Lung (tissue), 17 donors: ENCODE measurements at places on chromosomes 11 and 22.

- DNase-seq, result no peak
These were observed 5.3 kb downstream of the CABP2 start for GRCh38 chr11:67517784-67518552.

DNA sequence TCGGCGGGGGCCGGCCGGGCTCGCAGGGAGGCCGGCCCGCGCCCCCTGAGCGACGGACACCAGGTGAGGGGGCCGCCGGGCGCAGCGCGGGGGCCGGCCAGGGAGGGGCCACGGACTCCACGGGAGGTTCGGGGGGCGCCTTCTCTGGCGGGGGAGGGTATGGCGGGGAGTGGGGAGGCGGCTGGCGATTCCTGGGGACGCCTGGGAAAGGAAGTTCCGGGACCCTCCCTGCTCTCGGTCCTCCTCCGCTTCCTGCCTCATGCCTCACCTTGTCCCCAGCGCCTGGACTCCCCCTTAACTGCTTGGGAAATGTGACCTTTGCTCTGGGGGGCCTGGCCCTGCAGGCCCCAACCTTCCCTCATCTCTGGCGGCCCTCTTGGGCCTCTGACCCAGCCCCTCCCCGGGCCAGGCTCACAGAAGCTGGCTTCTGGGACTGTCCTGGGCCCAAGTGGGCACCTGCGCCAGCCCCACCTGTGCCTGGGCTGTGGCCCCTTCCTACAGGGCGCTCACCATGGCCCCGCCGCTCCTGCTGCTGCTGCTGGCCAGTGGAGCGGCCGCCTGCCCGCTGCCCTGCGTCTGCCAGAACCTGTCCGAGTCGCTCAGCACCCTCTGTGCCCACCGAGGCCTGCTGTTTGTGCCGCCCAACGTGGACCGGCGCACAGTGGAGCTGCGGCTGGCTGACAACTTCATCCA is 516 bp downstream of the LRFN4 start:
- no peak for DNase-seq

- DNase-seq, result no peak
These were observed 16.4 kb downstream of the CSNK2A3 start for GRCh38 chr11:11336664-11337063.

- DNase-seq, result no peak
These were observed 742 bp upstream of the BBOX1 start for GRCh38 chr11:27039873-27040272.

DNA sequence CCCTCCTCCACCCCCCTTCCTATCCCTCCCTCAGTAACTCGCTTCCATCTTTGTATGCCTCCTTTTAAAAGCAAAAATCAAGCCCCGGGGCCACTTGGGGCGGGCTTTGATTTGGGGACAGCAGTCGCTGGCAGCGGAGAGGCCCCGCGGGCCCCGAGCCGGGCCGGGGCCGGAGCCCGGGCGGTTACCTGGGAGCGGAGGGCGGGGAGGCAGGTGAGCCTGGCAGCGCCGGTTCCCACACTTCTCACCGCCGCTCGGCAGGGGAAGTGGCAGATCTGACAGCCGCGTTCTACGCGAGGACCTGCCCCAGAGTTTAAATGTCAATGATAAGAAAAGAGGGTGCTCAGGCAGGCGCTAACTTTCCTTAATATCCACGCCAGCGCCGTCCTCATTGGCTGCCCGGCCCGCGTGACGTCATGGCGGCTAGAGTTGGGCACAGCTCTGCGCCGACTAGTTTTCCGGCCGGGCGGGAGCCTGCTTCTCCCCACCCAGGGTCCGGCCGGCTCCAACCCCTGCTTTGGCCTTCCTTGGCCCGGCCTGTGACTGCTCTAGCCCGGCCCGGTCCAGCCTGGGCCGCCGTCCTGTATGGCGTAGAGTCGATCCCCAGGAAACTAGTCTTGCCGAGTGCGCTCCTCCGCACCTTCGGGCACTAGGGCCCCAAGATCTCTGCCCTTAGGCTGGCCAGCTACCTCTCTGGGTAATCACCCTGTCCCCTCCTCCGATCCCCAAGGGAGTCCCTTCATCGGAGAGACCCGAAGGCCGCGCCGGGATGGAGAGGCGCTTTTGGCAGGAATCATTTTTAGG is 6.7 kb upstream of the PAX6 start:
- peak; percentile 29 for DNase-seq

DNA sequence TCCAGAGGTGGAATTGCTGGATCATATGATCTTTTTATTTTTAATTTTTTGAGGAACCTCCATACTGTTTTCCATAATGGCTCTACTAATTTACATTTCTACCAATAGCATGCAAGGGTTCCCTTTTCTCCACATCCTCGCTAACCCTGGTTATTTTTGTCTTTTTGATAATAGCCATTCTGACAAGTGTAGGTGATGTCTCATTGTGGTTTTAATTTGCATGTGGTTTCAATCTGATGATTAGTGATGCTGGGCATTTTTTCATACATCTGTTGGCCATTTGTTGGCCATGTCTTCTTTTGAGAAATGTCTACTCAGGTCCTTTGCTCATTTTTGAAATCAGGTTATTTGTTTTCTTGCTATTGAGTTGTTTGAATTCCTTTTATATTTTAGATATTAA is 15.4 kb upstream of the OR4D5 start:
- no peak for DNase-seq

- DNase-seq, result peak; percentile 42
These were observed 19.4 kb upstream of the DGKZ start for GRCh38 chr11:46327829-46328228.
